HS-27A (cell line): ENCODE measurements at places on chromosomes 1 and 21.

- DNase-seq = no peak
Observed at GRCh38 chr1:183911285-183911684, 106.4 kb downstream of the RGL1 start.

- DNase-seq = no peak
Observed at GRCh38 chr1:213061263-213061662, 10.2 kb downstream of the RPS6KC1 start.

GRCh38 chr1:45569962-45570581 lies 13.8 kb upstream of the NASP start:
- peak; percentile 46 for DNase-seq

DNA sequence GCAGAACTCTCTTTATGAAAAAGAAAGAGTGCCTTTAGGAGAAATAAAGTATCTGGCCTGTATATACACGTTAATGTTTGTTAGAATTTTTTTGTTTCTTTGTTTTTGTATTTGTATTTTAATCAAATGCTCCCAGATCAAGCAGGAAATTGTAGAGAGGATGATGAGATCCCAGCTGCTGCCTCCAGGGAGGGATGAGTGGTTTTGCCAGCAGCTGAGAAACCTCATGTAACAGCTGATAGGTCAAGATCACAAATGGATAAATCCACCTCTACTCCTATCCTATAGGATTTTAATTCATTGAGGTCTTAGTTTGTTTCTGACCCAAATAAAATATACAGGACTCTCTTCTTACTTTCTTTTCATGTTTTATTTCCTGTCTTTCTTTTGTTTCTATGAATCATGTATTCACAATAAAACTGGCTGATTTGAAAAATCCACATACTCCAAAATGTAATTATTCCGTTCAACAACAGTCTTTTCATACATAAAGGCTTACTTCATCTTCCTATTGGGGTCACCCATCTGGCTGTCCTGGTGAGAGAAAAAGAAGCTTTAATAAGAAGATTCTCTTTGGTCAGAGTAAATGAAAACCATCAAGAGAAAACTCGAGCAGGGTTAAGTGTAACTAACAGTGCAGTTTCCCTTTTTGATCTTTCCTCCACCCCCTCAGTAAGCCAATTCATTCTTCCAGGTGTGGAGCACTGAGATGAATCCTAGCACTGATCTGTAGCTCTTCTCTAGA lies 129.3 kb upstream of the PLPPR5 start:
- DNase-seq = no peak

DNA sequence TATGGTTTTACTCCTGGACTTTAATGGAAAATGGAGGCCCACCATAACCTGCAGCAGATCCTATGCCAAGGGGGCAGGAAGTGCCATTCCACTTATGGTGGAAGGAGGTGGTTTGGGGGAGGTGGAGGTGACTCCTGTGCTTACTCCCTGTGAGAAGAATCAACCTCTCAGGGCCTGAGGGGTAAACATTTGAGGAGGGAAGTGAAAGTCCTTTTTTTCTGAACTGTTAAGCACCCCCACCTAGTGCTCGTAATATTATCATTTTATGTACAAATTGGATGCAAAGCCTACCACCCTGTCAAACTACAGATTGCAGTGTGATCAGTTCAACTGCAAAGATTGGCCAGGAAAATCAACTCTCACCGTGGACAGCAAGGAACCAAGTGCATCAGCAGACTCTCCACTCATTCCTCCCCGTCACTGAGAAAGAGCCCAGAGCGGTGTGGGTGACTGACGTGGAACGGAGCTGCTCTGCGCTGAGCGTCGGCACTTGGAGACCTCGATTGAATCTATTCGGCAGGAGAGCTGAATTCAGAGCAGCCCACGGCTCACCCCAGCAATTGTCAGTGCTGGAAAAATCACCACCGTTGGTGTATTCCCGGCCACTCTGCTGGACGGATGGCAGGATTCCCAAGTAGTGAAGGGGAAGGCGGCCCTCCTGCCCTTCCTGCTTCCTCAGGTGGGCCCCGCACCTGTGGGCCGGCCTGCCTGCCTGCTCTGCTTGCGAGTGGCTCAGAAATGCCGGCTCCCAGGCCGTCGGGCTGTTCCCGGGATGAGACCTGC lies 46.8 kb upstream of the COX20 start:
- no peak for DNase-seq

DNA sequence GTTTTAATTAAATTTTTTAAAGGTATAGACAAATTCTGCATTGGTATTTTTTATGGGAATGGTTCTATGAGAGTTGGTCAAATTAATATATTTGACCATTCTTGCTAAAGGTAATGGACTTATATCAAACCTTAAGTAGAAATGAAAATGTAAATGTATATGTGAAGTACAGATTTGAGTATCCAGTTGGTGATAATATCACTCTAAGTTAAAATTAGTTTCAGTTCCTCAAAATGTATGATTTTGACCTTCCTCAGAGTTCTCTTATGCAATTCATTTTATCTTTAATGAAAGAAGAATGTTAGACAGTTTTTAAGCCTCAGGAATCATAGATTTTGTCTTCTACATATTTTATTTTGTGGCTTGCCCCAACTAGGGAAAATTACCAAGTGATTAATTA lies 1291.5 kb upstream of the B3GALT2 start:
- no peak for DNase-seq

GRCh38 chr1:61053712-61054600 lies 28.4 kb upstream of the NFIA start:
- no peak for DNase-seq

DNA sequence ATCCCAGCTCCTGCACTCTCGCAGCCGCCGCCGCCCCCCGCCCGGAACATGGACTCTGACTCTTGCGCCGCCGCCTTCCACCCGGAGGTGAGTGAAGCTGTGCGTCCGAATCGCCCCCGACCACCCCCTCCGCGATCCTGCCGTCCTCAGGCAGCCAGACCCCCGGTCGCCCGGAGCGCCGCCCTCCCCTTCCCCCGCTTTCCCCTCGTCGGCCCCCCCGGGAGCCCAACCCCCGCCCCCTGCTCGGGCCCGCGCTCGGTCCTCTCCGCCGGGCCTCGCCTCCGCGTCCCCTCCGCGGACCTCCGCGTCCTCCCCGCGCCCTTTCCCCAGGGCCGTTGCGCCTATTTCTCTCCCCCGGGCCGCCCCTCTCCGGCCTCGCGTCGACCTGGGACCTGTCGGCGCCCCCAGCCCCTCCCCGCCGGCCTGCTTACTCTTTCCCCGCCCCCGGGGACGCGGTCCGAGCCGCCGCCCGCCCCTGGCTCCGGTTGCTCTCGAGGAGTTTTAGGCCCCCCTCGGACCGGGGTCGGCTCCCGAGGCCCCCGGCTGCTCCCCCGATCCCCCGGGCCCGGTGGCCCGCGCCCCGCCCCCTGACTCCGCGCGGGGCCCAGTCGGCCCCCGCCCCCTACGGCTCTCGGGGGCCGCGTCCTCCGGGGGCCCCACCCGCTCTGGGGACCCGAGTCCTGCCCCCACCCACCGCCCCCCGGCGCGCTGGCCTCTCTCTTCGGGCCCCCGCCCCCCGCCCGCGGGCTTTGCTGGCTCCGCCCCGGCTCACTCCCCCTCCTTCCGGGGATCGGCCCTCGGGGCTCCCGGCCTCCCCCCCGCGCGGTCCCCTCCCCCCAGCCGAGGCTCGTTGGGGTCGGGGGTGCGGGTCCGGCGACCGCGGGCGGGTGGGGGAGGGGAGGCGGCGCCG lies 743 bp downstream of the PHF13 start:
- DNase-seq = no peak

DNA sequence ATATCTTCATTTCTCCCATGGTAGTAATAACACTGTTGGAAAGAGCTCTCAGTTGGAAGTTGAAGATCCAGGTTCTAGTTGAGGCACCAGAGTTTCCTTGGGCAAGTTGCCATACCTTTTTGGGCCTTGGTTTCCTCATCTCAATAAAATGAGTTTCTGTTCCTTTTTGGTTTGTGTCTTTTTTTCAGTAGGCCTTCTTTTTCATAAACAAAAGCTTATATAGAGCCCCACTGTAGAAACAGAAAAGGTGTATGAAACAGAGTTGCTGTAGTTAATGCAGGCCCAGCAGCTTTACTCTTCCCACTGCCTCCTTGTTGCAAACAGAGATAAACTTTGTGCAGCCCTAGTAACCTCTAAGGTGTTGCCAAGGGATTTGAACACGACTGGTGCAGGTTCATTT lies 41.7 kb downstream of the WNT4 start:
- DNase-seq = no peak

GRCh38 chr1:202149566-202149965 lies 5.0 kb upstream of the ARL8A start:
- no peak for DNase-seq

GRCh38 chr1:1032424-1032823 lies 12.5 kb downstream of the AGRN start:
- no peak for DNase-seq

- DNase-seq = no peak
Observed at GRCh38 chr1:230065571-230065970, 1.5 kb upstream of the GALNT2 start.

- no peak for DNase-seq
Observed at GRCh38 chr1:50257029-50257428, 148.3 kb downstream of the ELAVL4 start.

DNA sequence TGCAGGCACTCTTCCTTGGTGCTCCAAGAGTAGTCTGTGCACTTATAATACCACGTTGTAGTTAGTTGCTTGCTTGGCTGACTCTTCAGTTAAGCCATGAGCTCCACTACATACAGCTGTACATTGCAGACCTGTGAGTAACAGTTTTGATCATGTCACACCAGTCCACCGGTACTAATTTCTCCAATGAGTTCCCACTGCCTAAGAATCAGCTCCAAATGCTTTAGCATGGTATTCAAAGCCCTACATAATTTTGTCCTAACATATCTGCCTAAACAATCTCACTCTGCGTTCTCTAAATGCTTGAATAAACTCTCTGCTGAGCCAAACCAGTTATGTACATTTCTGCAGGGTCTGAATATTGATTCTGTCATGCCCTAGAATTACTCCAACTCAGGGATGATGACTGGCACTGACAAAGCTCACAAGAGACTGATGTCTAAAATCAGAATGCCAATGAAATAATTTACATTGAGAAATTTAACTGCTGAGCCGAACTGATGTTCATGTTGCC lies 200.7 kb downstream of the LHX8 start:
- no peak for DNase-seq

- DNase-seq = no peak
Observed at GRCh38 chr1:9696793-9697192, 45.3 kb downstream of the PIK3CD start.

GRCh38 chr1:183652547-183653461 lies at the start of gene APOBEC4:
TSS of gene APOBEC4 (minus strand) at chr1:183653316. CDS start at chr1:183648781, 4,535 bp downstream.
- DNase-seq = no peak

DNA sequence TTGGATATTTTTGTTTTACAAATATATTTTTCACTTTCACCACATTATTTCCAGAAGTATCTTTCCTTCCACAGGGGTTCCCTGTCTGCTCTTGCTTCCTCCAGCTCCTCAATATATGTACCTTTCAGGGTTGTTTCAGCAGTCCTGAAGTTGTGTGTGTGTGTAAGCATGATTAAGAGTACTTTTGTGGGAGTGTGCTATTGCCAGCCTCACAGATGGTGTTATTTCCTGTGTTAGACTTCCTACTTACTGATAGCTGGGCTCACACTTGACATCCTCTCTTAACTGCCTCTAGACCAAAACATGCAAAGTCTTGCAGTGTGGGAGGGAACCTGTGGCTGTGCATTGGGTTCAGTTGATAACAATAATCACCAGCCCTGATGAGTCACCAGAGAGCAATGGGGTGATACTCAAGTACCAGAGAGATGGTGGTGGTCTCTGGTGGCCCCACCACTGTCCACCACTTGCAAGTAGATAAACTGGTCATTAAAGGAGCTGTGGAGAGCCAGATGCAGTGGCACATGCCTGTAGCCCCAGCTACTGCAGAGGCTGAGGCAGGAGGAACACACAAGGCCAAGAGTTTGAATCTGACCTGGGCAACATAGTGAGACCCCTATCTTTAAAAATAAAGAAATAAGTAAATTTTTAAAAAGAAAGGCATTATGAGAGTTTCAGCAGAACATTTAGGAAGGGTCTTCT lies 126.7 kb downstream of the NR5A2 start:
- no peak for DNase-seq

GRCh38 chr1:152681616-152682015 lies 4.3 kb upstream of the LCE2B start:
- DNase-seq = no peak

- DNase-seq = no peak
Observed at GRCh38 chr1:30856260-30856790, 52.2 kb downstream of the SDC3 start.

GRCh38 chr1:43580039-43580438 lies 49.4 kb downstream of the PTPRF start:
- DNase-seq = no peak

GRCh38 chr1:156746728-156747631 lies 4.5 kb downstream of the HDGF start:
- DNase-seq = peak; percentile 79

GRCh38 chr1:206998816-206999215 lies 28.6 kb upstream of the FCAMR start:
- no peak for DNase-seq

GRCh38 chr1:109794319-109795132 lies 30.8 kb upstream of the EPS8L3 start:
- DNase-seq = no peak

DNA sequence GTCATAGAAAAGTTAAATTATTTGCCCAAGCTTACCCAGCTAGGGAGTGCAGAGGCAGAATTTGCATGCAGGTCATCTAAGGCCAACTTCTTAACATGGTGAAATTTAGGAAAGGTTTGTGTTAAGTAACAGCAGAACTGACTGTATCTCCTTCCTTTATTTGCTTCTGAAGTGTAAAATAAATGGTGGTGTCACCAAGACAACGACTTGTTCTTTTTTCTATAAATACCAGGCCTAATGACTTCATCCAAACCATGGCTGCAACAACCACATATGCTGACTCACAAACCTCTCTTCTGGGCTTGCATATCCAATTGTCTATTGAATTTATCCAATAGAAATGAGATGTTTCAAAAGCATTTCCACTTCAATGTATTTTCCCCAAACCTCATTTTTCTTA lies 19.1 kb downstream of the COL24A1 start:
- no peak for DNase-seq

DNA sequence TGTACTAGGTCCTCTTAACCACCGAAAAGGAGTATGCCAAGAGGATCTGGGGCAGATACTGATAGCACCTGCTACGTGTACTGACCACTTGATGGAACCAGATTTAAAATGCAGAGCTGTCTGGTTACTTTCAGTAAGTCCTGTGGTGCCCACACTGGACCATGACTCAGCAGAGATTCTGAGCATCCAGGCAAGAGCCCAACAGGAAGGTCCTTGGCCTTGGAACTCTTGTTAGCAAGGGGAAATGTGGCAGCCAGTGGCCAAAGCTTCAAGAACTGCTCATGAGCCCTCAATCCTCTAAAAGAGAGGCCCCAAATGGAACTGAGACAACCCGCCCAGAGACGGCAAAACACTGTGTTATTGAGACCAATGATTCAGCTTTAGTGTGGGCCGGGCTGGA lies 4.2 kb upstream of the GJB5 start:
- DNase-seq = no peak
